CD4-positive, alpha-beta memory T cell (primary cell): ENCODE measurements at places on chromosomes 12 and 14. TPM values are rescaled to one million over a fixed set of nuclear protein-coding genes. Genes with fewer than 3 reads are reported as not detected.

DNA sequence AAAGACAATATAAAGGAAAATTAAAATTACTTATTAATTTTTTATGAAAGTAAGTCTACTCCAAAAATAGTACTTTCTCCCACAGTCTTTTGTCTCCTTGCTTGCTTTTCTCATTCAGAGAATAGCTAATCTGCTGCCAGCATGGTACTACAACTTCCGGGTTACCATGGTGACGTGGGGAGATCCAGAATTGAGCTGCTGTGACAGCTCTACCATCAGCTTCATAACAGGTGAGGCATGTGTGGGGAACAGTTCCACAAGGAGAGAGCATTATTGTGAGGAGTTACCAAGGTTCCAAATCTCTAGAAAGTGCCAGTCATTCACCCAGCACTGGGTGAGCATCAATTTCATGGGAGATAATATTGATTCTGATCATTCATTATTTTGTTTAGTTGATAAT is 197.8 kb downstream of the PTPRO start:
- no peaks in the 10 kb centered on the region for H3K4me1 ChIP-seq
- H3K27me3 ChIP-seq, result no peaks in the 10 kb centered on the region
- H3K36me3 ChIP-seq, result no peaks in the 10 kb centered on the region
- no peak overlapping the region for H3K27ac ChIP-seq

The LRP6 gene
- total RNA-seq, result 4.0 TPM

The RASSF9 gene
- not detected for total RNA-seq

DNA sequence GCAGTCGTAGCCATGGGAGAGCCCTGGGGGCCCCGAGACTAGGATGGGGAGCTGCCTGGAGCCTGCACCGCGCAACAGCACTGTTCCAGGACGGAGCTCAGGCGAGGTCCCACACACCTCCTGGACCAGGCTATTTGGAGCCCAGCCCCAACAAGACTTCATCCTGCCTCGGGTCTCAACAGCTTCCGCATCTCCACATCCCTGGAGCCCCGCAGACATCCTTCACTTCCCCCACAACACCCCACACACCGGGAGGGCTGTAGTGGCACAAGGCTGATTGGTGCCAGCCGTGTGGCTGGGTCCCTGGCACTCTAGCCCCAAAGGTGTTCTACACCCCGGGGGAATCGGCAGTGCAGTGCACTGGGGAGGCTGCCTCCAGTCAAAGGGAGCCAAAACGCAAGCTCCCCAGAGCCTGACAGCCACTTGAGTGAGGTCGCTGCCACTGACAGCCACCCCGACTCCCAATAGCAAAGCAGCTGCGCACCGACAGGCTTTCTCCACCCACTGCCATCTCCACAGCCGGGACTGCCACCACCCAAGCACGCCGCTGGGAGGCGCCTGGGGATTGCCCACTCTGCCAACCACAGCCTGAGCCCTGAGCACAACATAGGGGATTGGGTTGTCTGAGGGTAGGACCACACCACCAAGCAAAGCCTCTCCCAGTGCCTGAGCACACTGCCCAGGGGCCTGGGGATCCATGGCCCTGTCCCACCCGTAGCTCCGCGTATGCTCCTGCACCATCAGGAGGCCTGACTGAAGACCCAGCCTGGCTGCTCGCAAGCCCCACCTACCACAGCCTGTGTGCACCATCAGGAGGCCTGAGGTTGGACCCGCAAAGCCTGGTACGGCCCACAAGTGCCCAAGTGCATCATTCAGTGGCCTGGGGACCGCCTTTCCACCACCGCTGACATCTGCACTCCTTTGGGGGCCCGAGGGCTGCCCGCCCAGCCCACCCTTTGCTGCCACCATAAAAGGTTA is 13.2 kb upstream of the KLRF1 start:
- H3K4me1 ChIP-seq, result peaks cover 7% of the 10 kb centered on the region
- peak overlapping the region; percentile 33 for H3K27ac ChIP-seq
- H3K4me3 ChIP-seq, result peak overlapping the region; percentile 57
- no peaks in the 10 kb centered on the region for H3K27me3 ChIP-seq
- H3K36me3 ChIP-seq, result no peaks in the 10 kb centered on the region

DNA sequence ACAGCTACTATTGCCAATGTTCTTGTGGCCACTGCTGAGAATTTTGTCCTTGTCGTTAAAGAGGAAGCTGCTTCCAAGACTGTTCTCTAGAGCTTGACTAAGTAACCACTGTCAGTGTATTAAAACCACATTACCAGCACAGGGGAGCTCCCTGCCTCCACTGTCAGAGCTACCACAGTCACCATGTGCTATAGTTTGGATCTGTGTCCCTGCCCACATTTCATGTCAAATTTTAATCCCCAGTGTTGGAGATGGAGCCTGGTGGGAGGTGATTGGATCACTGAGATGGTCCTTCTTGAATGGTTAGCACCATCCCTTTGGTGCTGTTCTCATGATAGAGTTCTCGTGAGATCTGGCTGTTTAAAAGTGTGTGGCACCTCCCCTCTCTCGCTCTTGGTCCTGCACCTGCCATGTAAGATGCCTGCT is 23.2 kb upstream of the RAP1B start:
- no peak overlapping the region for H3K27ac ChIP-seq
- H3K4me3 ChIP-seq, result no peak overlapping the region
- peaks cover 37% of the 10 kb centered on the region for H3K4me1 ChIP-seq
- peak; percentile 48 for DNase-seq
- H3K36me3 ChIP-seq, result no peaks in the 10 kb centered on the region

The DAO gene
- total RNA-seq, result not detected

The DDX51 gene
- 42.9 TPM for total RNA-seq

DNA sequence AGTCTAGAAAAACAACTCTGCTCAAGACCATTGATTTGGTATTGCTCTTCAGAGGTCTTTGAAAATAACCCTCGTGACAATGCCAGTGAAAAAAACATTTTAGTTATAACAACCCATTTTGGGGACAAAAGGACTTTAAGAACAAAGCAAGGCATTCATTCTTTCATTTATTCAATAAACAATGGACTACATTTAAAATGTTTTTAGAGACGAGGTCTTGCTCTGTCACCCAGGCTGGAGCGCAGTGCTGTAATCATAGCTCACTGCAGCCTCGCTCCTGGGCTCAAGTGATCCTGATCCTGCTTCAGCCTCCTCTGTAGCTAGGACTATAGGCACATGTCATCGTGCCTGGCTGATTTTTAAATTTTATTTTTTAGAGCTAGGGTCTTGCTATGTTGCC is 7.7 kb upstream of the KICS2 start:
- H3K4me3 ChIP-seq, result no peak overlapping the region
- no peaks in the 10 kb centered on the region for H3K4me1 ChIP-seq
- H3K27ac ChIP-seq, result no peak overlapping the region
- H3K36me3 ChIP-seq, result no peaks in the 10 kb centered on the region

GRCh38 chr14:103402695-103403094 is 17.5 kb downstream of the MARK3 start:
- H3K27me3 ChIP-seq, result no peaks in the 10 kb centered on the region
- H3K4me3 ChIP-seq, result no peak overlapping the region
- H3K27ac ChIP-seq, result no peak overlapping the region
- no peak for DNase-seq

The DENND5B gene
- total RNA-seq, result not detected

The LETMD1 gene
- total RNA-seq, result 83.7 TPM

GRCh38 chr14:52175982-52176502 is 91.5 kb upstream of the PTGDR start:
- peak overlapping the region; percentile 1 for H3K4me3 ChIP-seq
- peaks cover 50% of the 10 kb centered on the region for H3K4me1 ChIP-seq
- H3K27ac ChIP-seq, result peak overlapping the region; percentile 42
- no peaks in the 10 kb centered on the region for H3K27me3 ChIP-seq
- DNase-seq, result peak; percentile 66

DNA sequence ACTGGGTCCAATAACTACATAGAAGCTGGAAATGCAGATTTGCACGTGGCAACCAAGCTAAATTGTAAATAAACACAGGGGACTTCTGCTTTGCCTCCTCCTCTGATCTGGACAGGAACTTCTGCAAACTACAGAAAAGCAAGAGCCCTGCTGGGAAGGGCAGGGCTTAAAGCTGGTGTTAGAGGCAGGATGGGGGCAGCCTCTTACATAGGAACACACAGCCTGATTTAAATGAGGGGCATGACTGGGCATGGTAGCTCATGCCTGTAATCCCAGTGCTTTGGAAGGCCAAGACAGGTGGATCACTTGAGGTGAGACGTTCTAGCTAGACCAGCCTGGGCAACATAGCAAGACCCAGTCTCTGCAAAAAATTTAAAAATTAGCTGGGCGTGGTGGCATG is 46.7 kb downstream of the ERH start:
- H3K27me3 ChIP-seq, result no peaks in the 10 kb centered on the region
- no peaks in the 10 kb centered on the region for H3K36me3 ChIP-seq
- H3K4me3 ChIP-seq, result no peak overlapping the region
- peaks cover 19% of the 10 kb centered on the region for H3K4me1 ChIP-seq

The TNFAIP2 gene
- 5.1 TPM for total RNA-seq

- no peaks in the 10 kb centered on the region for H3K4me1 ChIP-seq
- no peaks in the 10 kb centered on the region for H3K36me3 ChIP-seq
- no peak for DNase-seq
- H3K27me3 ChIP-seq, result no peaks in the 10 kb centered on the region
Observed at GRCh38 chr12:42660968-42661937, 71.7 kb upstream of the PRICKLE1 start.

DNA sequence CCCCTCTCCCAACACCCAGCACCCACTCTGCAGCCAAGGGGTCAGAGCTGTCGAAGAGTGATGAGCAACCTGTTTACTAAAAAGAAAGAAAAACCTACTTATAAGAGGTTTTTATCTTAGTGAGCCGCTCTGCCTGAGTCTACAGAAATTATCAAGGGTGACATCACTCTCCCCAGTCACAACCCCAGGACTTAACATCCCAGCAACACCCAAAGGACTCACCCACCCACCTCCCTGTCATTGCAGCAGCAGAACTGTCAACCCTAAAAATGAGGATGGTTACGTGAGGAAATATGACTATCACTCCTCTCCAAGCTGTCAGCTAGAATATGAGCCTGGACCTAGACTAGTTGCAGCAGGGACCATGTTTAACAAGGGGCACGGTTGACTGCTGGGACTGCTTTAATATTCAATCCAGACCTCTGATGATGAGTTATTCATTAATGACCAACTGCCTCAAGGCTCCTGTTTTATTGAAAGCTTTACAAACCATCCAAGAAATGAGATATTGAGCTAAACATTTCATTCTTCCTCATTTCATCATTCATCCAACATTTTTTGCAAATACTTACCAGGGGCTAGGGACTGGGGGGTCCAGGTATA is 53.9 kb upstream of the FICD start:
- no peak overlapping the region for H3K27ac ChIP-seq
- DNase-seq, result no peak

GRCh38 chr12:4417455-4417854 is 28.2 kb downstream of the FGF6 start:
- H3K4me3 ChIP-seq, result no peak overlapping the region
- H3K27ac ChIP-seq, result no peak overlapping the region
- H3K27me3 ChIP-seq, result no peaks in the 10 kb centered on the region
- H3K4me1 ChIP-seq, result peaks cover 6% of the 10 kb centered on the region

The MIPOL1 gene
- 0.25 TPM for total RNA-seq

GRCh38 chr14:104688505-104689108 is 811 bp upstream of the INF2 start:
- H3K4me3 ChIP-seq, result no peak overlapping the region
- DNase-seq, result no peak
- H3K36me3 ChIP-seq, result no peaks in the 10 kb centered on the region
- H3K27ac ChIP-seq, result peak overlapping the region; percentile 35
- peaks cover 72% of the 10 kb centered on the region for H3K4me1 ChIP-seq

The ANKS1B gene
- 0.28 TPM for total RNA-seq
